ENCODE measurements at places on chromosomes 5 and 9.

GRCh38 chr9:77011973-77012821 is 7.3 kb upstream of the FOXB2 start:
- DNase-seq, result peak; percentile 43

GRCh38 chr9:38108326-38108725 is 39.3 kb upstream of the SHB start:
- no peak for DNase-seq

DNA sequence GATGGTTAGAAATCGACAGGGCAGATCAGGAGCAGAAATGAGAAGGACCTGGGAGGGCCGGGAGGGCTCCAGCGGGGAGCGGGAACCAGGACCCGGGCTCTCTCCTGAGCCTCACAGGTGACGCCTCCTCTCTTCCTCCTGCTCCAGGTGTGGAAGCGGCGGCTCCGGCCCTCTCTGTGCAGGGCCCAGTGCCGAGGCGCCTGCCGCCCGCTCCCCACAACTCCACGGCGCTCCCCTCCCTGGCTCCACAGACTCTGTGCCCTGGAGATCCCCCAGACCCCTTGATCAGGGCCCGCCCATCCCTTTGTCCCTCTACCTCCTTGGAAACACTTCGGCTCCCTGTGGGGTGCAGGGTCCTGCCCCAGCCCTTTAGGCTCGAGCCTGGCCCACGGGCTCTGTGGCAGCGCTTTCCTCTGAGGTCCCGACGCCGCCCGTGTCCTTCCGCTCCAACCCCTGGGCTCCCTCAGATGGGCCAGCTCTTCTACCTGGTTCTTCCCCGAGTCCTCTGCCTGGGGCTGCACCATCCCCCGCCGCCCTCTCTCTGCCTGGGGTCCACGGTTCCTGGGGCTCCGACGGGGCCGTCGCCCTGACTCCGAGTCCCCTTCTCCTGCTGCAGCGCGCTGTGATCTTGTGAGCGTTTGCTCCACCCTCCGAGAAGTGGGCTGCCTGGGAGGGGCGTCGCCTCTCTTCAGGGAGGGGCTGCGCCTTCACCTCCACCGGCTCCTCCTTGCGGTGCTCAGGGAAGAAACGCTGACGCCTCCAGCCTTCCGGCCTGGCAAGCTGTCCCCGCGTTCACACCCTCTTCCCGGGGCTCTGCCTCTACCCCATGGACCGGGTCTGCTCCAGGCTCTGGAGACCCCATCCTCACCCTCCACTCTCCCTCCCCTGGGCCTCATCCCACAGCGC is 22.4 kb upstream of the SLC6A3 start:
- no peak for DNase-seq

GRCh38 chr9:86098824-86099700 is at the start of gene GOLM1:
TSS of gene GOLM1 (minus strand) at chr9:86099558. CDS start at chr9:86079320, 20,238 bp downstream.
- DNase-seq, result peak; percentile 69

DNA sequence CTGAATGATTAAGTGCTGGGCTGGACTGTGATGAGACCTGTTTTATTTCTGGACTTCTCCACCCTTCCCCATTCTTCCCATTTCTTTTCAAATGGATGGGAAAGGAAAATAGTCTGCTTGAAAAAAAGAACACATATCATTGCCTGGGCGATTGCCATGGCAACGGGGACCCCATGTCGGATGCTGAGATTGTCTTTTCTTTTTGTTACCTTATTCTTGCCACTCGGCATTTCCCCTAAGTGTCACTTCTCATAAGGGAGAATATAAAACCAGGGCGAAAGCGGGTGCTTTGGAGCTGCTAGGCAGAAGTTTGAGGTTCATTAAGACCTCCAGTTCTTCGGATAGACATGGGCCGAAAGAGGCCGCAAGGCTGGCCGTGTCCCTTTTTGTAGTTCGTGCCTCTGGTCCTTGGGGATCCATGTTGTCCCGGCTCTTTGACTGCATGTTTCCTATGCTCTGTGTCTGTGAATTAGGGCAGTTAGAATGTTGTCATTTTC is 763 bp downstream of the FGD3 start:
- DNase-seq, result no peak

GRCh38 chr9:131575946-131576853 is 30.9 kb downstream of the PRRT1B start:
- no peak for DNase-seq

DNA sequence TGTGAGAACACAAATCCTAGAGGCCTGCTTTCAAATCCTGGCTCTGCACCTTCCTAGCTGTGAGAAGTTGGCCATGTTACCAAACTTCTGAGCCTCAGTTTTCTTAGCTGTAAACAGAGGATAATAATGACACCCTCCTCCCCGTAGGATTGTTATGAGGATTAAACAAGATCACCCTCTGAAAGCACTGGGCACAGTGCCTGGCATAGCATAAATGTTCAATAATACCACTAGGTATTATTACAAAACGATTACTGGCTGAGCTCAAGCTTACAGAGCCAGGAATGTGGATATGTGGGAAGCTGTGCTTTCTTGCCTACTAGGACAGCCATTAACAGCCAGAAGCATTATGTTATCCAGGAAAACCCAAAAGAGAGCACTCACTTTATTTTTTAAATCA is 30.8 kb upstream of the POU4F3 start:
- DNase-seq, result no peak

DNA sequence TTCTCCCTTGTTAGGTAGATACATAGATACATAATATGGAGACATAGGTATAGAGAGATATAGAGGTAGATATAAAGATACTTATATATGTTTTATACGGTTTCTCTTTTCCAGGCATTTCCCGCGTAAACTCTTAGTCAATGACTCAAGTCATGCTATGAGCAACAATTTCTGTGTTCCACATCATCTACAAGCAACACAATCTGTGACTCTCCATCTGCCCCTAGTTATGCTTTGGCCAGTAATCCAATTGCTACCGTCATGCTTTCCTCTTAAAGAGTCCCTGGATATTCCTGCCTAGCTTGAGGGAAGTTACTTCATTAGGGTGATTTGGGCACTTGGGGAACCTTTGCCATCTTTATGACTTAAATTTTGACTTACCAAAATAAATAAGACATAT is 129.0 kb upstream of the ADAMTS16 start:
- no peak for DNase-seq

GRCh38 chr9:73539881-73540390 is 388.3 kb downstream of the ANXA1 start:
- no peak for DNase-seq

DNA sequence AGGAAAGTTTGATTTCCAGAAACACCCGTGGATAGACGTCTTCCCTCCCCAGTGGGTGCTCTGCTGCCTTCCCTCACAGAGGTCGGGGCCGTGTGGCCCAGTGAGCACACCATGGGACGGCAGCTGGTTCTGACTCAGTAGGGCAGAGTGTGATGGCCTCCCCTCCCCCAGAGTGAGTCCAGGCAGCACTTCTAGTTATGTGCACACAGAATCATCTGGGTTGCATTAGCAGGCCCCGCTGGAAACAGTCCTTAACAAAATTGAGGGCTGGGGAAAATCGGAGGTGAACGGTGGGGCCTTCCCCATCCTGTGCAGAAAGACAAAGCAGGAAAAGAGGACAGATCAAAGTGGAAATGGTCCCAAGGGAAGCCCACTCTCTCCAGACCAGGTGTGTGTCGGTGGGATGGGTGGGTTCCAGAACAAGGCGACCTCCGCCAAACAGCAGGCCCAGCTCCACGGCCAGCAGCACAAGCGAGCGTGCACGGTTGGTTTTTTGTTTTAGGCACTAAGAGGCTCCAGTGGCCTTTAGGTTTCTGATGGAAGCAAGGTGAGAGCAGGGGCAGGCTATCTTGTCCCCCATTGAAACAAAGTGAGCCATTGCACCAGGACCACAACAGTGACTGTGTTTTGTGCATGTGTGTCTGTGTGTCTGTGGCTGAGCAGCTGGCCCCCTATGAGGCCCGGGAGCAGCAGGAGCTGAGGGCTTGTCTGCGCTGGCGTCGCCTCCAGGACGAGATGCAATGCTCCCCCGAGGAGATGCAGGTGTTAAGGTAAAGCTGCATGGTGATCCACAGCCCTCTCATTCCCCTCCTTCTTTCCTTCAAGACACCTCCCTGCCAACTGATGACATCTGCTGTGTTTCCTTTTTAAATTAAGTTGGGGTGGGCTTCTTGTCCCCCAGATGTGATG is 201.5 kb downstream of the AOPEP start:
- DNase-seq, result no peak

GRCh38 chr9:21154018-21154608 is 12.3 kb downstream of the IFNA21 start:
- peak; percentile 44 for DNase-seq

- DNase-seq, result no peak
Measured at GRCh38 chr5:135263022-135263668, 135.9 kb downstream of the MACROH2A1 start.

DNA sequence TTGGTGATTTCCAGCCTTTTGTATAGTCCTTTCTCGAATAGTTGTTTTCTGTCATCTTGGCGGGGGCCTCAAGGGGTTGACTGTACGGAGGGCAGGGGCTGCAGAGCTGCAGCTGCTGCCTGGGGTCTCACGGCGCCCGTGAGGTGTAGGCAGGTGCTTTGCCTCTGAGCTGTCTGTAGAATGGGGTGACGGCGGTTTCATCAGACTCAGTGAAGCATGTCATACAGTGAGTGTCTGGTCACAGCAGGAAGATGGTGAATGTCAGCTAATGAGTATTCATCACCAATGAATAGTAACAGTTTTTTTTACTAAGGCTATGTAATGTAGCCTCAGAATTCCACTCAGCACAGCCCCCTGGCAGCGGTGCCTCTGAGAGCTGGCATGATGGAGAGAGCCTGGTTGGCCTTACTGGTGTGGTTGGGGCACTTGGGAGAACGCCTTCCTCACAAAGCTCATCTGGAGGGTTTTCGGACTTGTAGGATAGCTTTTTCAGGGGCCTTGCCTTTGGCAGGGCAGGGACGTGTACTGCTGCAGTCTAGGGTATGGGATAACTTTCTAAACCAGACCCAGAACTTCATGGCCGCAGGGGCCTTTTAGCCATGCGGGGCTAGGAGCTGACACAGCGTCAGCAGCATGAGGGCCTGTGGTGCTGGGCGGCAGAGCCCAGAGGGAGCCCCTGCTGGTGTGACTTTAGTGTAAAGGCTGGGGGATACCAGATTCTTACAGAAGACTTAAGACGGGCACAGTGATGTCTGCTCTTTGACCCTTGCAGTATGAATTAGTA is 15.0 kb downstream of the TENT4A start:
- DNase-seq, result no peak

DNA sequence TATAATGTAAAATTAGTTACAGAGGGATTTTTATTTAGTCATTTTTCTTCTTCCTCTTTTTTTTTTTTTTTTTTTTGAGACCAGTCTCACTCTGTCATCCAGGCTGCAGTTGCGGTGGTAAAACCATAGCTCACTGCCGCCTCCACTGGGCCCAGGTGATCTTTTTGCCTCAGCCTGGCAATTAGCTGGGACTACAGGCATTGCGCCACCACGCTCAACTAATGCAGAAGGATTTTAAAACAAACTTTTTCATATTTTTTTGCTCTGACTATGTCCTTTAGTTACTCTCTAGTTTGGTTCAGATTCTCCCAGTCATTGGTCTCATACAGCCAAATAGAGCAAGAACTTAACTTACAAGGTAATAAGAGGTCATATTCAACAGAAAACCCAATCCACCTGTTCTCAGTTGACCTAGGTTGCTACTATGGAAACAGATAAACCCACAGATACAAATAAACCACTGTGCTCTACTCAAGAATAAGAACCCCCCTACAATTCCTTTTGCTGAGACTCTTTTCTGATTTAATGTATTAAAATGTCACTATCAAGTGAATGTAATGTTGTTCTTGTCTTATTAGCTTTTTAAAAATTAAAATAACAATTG is 50.1 kb upstream of the TTC39B start:
- peak; percentile 50 for DNase-seq

GRCh38 chr5:154237946-154238345 is 47.4 kb downstream of the GALNT10 start:
- DNase-seq, result no peak

- DNase-seq, result no peak
Measured at GRCh38 chr9:13967011-13967410, 346.9 kb downstream of the NFIB start.

DNA sequence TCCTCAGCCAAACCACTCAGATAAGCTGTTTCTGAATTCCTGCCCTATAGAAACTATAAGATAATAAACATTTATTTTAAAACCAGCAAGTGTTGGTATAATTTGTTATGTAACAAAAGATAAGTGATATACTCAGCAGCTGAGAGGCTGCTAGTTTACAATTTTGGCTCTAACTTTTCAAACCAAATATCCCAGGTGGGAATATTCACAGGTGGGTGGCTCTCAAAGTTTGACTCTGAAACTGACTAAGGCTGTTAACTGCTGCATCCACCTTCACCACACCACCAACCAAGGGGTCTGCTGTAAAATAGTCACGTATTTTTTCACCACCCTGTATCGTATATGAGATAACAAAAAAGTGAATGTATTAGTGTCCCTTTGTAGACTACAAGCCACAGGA is 9.7 kb upstream of the ZNF366 start:
- no peak for DNase-seq

DNA sequence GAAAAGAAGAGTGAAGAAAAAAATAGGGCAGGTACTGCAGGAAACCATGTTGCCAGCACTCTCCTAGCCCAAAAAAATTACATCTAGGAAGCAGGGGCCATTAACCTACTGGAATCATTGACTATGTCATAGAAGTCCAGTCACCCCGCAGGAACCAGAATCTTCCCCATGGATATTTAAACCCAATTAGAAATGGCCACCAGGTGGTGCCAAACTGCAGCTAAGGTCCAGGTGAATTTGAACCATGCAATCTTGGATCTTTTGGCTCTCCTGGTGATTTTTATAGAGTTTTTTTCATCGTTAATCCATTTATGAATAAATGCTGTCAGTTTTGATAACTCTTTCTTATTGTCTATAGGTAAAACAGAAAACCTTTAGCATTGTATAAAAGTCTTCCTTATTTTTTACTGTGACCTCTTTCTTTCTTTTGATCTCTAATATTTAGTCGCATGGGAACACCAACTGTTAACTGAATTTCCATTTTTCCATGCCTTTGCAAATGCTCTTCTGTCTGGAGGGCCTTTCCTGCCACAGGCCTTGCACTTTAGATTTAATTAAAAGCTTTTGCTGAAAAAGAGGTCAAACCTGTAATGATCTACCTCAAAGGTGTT is 147.5 kb upstream of the FGF10 start:
- peak; percentile 11 for DNase-seq

- no peak for DNase-seq
Measured at GRCh38 chr9:126421567-126422428, 95.2 kb downstream of the MVB12B start.

- no peak for DNase-seq
Measured at GRCh38 chr9:82116556-82116955, 128.0 kb downstream of the SPATA31D1 start.

- DNase-seq, result no peak
Measured at GRCh38 chr9:97373331-97373730, 38.6 kb upstream of the TDRD7 start.

- DNase-seq, result no peak
Measured at GRCh38 chr5:133869519-133870335, 98.7 kb downstream of the C5orf15 start.

GRCh38 chr5:72079288-72079687 is 28.0 kb upstream of the MAP1B start:
- no peak for DNase-seq

GRCh38 chr9:135592625-135593024 is 31.1 kb downstream of the PAEP start:
- DNase-seq, result no peak

GRCh38 chr9:134390537-134390936 is 64.3 kb downstream of the RXRA start:
- DNase-seq, result peak; percentile 34

GRCh38 chr5:125411744-125412560 is 665.5 kb upstream of the ZNF608 start:
- DNase-seq, result no peak

GRCh38 chr5:140575309-140575708 is 10.7 kb downstream of the SLC35A4 start:
- peak; percentile 90 for DNase-seq

- no peak for DNase-seq
Measured at GRCh38 chr5:112154940-112155686, 264.0 kb downstream of the EPB41L4A start.
